Fibroblast of skin of left biceps (primary cell): ENCODE measurements at places on chromosomes 7 and 10.

DNA sequence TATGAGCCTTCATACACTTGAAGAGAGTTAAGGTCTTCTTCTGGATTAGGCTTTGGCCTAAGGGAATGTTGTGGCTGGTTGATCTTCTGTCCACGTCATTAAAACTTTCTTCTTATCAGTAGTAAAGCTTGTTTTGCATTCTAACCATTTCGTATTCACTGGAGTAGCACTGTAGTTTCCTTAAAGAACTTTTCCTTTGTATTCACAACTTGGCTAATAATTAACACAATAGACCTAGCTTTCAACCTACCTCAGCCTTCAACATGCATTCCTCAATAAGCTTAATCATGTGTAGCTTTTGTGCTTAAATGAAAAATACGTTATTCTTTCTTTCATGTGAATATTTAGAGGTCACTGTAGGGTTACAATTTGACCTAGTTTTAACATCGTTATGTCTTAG is 42.8 kb downstream of the AKR1C8 start:
- DNase-seq, result no peak

DNA sequence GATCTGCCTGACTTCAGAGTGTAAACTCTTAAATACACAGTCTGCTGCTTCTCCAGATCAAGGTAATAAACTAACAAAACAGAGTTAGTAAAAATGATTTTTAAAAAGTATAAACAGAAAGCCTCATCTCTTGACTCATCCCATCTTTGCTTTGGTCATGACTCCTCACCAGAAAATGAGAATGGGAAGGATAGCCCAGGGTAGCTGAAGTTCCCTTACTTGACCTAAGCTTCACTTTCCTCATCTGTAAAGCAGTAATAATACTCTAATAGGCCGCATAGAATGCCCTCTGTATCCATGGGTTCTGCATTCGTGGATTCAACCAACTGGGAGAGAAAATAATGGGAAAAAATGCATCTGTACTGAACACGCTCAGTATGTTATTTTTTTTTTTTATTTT is 11.3 kb upstream of the SLC25A28 start:
- no peak for DNase-seq

- no peak for DNase-seq
These were observed 524.4 kb upstream of the FOXK1 start for GRCh38 chr7:4157651-4158050.

DNA sequence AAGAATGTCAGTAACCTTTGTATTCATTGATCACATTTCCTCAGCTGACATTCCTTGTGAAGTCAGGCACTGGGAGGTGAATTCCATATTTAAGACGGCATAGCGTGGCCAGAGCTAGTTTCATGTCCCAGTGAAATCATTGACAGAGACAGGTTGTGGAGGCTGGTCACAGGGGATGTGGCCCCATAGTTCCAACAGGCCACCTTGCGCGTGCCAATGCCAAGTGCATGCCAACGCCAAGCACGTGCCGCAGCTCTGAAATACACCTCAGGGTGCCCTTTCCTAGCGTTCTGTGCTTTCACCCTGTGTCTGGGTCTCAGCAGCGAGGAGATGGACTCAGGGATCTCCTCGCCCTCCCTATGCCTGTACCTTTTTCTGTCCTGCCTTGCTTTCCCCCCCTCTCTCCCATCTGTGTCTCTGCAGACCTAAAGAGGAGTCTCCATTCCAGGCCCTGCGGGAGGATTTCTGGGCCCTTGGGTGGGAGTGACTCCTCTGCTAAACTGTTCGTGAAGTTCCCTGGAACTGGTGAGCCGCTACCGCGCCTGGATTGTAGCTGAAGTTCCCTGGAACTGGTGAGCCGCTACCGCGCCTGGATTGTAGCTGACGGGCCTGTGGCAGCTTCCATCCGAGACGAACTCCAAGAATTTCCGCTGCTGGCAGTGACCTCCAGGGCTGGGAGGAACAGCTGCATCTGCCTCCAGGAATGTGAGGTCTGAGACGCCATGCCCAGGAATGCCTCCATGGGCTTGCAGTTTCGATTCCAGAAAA is 19.7 kb downstream of the AQP1 start:
- peak; percentile 17 for DNase-seq

- no peak for DNase-seq
These were observed 335.9 kb downstream of the WDR37 start for GRCh38 chr10:1392127-1392526.

DNA sequence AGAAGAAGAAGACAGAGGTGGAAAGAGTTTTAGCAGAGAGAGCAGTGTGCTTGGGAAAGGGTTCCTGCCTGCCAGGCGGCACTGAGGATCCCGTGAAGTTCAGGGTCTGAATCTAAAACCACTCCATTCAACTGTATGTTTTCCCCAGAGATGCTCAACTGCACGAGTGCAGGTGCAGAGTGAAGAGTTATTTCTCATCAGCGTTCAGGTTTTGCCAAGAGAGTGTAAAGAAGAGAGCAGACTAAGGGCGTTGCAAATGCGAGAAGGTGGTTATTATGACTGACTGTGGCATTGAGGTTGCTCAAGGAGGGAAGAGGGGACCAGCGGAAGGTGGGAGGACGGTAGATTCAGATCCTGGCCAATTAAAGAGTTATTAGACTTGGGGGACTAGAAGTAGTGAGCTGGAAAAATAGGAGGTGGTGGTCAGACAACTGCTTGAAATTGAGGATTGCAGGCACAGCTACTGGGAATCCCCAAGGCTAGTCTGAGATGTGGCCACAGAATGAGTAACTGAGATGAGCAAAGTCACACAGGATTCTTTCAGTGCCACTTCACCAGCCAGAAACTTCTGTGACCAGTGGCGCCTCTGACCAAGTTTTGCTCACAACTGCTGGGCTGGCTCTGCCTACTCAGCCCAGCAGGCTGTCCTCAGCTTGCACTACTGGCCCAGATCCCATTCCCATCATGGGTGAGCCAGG is 29.1 kb downstream of the STRA8 start:
- no peak for DNase-seq

DNA sequence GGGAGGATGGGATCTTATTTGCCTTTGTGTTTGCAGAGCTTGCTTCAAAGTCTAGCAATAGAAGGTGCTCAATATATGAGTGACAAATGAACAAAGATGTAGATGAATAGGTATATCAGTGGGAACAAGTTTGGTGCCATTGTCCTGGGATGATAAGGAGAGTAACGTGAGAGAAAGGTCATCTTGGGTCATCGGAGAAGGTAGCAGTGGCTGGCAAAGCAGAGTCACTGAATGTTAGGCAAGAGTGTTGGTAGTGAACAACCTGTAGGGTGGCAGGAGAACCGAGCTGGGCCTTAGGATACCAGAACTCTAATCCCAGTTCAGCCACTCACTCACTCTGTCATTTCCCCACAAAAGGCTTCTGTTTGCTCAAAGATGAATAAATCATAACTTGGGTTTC is 87.2 kb downstream of the CCDC71L start:
- DNase-seq, result no peak

GRCh38 chr10:74585231-74586087 is 240.9 kb upstream of the KAT6B start:
- DNase-seq, result no peak

DNA sequence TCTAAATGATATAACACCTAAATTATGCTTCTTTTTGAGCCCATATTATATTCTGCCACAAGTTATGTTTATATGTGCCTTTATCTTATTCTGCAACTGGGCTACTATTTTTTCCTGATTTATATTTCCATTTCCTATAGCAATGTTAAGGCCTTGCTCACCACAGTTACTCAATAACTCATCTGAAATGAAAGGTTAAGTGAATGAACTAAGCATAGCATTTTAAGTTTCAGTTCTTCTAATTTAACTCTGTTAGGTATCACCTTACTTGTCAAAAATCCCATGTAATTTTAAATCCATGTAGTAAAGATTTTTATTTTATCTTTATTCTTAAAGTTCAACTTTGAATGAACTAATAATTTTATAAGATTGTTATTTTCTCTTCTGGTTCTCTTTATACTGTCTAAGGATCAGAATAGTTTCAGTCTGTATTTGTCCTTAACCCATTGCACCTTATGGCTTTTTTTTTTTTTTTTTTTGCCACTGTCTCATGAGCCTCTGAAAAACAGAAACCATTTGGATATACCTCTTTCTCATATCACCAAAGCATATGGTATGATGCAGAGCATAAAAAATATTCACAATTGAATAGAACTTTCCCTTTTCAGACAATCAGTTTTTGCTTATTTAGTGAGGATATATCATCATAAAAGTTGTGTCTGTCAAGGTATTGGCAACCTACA is 301.8 kb upstream of the ZWINT start:
- DNase-seq, result no peak

GRCh38 chr10:101000915-101001658 is 1.5 kb downstream of the LZTS2 start:
- no peak for DNase-seq

GRCh38 chr10:17472481-17473227 is 18.3 kb upstream of the ST8SIA6 start:
- DNase-seq, result no peak

GRCh38 chr7:76513817-76514799 is 3.8 kb downstream of the UPK3B start:
- DNase-seq, result no peak

- peak; percentile 95 for DNase-seq
These were observed 312.4 kb downstream of the CALN1 start for GRCh38 chr7:72099784-72100183.

- no peak for DNase-seq
These were observed 434.4 kb upstream of the MGMT start for GRCh38 chr10:129032372-129033313.

- DNase-seq, result peak; percentile 78
These were observed 149.5 kb upstream of the SVIL start for GRCh38 chr10:29784175-29784773.

DNA sequence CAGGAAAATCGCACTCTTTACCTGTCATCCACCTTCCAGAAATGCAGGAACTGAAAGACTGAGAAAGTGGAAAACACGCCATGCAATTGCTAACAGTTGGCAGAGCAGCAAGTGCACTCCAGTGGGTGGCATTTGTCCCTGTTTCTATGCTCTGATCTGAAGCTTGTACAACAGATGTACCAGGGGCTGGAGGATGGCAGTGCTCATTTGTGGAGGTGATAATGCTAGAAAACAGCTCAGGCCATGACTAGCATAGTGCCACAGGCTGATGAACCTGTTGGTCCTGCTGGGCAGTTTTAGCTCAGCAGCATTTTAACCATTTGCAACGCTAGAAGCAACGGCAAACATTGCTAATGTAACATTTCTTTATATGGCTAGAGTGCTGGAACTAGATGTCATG is 199.9 kb upstream of the NRP1 start:
- DNase-seq, result no peak

DNA sequence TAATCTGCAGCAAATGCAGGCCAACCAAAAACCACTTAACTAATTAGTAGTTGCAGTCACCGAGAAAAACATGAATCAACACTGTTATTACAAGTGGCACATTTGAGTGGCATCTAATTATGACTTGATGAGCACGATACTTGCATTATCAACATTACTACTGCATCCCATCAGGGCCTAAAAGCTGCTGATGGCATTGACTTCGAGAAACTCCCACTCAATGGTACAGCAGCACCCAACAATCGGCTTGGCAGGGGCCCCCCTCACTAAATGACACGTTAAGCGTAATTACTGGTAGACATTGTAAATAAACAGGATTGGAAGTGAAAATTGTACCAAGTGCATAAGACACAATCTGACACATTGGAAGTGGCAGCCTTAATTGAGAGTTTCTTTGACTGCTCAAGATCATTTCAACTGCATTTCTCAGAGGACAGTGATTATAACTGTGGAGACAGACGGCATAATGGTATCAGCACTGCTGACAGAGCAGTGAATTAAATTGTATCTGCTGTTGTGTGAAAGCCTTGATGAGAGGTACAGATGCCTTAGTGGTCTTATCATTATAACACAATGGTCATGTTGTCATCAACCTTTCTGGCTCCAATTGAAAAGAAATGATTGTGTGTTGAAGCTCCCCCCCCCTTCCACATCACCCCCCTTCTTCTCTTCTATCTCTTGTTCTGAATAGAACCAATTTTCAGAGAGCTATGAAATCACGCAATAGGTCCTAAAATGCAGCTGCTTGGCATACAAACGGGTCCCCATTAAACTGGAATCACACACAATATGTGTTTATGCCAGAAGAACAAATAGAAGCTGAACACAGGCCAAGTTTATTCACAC is 43.4 kb downstream of the SHTN1 start:
- no peak for DNase-seq

- DNase-seq, result no peak
These were observed 709.0 kb downstream of the GRID1 start for GRCh38 chr10:85657476-85658113.

- no peak for DNase-seq
These were observed 718 bp upstream of the BPGM start for GRCh38 chr7:134645935-134646334.

DNA sequence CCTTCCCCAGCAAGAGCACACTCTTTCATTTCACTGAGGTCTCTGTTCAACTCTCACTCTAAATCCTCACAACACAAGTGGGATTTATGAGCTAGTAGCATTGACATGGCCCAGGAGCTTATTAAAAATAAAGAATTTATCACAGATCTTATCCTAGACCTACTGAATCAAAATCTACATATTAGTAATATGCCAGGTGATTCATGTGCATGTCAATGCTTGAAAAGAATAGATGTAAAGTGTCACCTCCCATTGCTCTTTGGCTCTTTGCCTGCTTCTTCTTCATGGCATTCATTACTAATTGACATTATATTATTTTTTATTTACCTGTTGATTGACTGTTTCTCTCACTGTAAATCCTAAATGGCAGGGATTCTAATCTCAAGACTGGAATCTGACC is 459.2 kb upstream of the LRRTM3 start:
- no peak for DNase-seq

DNA sequence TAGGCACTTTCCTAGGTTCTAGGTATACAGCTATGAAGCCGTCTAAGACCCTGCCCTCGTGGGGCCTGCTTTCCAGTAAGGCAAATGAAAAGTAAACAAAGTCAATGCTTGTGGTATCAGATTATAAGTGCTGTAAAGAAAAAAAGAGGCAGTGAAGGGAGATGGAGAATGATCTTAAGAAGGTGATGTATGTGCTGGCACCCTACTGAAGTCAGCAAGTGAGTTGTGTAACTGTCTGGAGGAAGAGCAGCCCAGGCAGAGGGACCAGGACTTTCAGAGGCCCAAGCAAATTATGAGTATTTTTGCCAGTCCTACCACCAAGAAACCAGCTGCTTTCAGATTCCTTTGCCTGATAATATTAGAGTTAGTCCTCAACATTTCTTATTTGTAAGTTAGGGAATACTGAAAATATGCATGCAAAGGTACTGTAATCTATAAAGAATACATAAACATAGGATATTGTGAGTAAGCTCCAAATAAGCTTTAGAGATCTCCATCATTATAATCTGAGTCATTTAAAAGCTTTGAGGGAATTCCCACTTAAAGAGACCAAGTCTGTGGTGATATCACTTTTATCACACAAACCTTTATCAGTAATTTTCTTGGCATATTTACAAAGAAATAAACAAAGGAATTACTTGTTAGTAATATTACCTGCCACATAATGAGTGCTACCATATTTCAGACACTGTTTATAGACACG is 329.2 kb upstream of the LRGUK start:
- DNase-seq, result no peak
